ENCODE measurements at places on chromosomes 5 and 9.

GRCh38 chr9:99398241-99398640, 176.2 kb downstream of the SEC61B start:
- DNase-seq: peak; percentile 63

DNA sequence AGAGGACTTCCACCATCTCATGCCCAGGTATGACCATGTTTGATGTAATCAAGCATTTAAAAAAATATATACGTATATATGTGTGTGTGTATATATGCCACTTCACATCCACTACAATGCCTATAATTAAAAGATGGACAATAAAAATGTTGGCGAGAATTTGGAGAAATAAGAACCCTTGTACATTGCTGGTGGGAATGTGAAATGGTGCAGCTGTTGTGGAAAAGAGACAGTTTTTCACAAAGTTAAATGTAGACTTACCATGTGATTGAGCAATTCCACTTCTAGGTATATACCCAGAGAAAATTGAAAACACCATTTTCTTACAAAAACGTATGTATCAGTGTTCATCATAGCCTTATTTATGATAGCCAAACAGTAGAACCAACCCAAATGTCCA, 229.2 kb upstream of the WWC1 start:
- no peak for DNase-seq

GRCh38 chr5:11062397-11062796, 301.4 kb upstream of the DAP start:
- no peak for DNase-seq

- DNase-seq: peak; percentile 47
These were observed 977 bp upstream of the PRDM12 start for GRCh38 chr9:130663258-130663976.

DNA sequence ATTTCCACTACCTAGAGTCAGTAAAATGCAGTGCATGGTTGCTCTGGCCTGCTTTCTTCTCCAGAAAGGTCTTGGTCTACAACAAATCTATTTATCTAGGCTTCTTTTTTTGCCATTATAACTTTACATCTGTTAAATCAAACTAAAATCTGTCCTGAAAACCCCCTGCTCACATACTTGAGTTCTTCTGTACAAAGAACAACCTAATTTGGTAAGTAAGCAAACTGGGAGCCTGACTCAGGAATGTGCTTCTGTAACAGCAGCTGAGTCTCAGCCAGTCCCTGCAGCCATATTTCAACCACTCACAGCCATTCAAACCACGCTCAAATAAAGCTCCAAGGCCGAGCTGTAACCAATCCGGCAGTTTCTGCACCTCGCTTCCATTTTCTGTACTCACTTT, 95.8 kb downstream of the PLPP1 start:
- DNase-seq: peak; percentile 74

DNA sequence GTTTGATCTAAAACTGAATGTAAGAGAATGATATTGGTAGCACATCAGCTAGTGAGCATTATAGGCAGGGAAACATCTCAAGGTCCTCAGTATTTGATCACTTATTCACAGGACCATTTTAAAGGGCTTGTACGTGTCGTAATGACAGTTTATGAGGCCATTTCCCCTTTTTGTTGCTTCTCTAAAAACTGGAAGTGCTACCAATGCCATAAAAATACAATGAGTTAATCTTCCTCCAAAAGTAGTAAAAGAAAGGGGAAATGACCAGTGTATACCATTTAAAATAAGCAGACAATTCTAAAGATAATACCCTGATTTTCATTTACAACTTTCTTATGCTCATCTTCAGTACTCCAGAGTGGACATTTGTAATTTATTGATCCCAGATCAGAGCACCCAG, 285.8 kb upstream of the PCSK5 start:
- DNase-seq: no peak

DNA sequence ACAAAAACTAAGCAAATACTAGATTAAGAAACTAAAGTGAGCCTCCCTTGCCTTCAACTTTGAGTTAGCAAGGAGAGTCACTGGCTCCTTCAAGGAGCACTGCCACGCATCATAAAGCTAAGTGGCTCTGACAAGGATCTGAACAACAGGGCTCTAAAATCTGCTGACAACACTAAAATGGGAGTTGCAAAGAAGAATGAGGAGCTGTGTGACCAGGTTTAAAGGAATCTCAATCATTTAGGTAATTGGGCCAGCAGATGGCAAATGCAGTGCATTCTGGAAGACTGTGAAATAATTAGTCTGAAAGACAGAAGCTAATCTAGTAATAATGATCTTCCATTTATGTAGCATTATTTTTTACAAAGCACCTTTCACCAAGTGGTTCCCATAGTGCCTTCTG, 297.0 kb upstream of the TAS2R1 start:
- peak; percentile 38 for DNase-seq

- DNase-seq: no peak
These were observed 88.9 kb downstream of the SNCAIP start for GRCh38 chr5:122400938-122401337.

DNA sequence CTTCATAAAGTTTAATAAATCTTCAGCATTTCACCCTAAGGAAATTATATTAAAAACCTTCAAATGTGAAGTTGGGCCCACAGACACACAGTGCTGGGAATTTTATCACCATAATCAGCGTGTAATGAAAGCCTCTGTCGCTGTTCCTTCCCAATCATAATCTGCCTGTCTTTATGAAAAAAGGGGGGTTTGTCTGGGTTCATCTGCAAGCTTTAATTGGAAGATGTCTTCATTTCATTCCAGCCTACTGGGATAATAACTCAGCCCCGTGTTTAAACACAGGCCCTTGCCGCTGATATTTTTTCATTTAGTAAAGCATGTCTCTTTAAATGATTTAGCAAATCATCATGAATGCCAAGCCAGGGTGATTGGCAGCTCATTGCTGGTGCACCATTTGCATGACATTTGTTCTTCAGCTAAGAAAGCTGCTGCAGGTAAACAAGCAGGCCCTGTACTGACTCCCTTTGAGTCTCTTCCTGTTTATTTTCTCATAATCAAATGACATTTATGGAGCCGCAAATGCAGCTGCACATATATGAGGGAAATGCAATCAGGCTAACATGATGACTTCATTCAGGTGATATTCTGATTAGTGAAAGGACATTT, 362.9 kb upstream of the TLE4 start:
- DNase-seq: no peak

GRCh38 chr9:982394-983230, 6.2 kb downstream of the DMRT3 start:
- no peak for DNase-seq

DNA sequence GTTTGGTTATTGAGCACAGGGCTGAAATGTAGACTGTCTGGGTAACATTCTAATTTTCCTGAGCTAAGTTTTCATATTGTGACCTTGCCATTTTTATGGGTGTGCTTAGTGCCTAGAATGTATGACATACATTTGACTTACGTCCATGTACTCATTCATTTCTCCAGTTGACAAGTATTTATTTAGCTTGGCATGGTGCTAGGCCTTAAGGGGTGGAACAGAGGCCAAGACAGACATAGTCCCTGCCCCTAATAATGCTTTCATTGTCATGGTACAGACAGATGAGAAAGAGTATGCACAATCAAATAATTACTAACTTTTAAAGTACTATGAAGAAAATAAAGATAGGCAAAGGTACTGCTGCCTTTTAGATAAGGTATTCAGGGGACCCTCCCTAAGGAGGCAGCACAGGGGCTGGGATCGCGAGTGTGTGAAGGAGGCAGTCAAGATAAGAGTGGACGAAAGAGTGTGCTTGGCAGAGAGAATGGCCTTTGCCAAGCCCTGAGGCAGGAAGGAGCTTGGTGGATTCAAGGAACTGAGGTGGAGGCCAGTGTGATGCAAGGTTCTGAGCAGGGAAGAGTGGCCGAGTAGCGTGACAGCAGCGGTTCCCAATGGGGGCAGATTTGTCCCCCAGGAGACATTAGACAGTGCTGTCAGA, 128.0 kb downstream of the PIP5K1B start:
- DNase-seq: no peak

DNA sequence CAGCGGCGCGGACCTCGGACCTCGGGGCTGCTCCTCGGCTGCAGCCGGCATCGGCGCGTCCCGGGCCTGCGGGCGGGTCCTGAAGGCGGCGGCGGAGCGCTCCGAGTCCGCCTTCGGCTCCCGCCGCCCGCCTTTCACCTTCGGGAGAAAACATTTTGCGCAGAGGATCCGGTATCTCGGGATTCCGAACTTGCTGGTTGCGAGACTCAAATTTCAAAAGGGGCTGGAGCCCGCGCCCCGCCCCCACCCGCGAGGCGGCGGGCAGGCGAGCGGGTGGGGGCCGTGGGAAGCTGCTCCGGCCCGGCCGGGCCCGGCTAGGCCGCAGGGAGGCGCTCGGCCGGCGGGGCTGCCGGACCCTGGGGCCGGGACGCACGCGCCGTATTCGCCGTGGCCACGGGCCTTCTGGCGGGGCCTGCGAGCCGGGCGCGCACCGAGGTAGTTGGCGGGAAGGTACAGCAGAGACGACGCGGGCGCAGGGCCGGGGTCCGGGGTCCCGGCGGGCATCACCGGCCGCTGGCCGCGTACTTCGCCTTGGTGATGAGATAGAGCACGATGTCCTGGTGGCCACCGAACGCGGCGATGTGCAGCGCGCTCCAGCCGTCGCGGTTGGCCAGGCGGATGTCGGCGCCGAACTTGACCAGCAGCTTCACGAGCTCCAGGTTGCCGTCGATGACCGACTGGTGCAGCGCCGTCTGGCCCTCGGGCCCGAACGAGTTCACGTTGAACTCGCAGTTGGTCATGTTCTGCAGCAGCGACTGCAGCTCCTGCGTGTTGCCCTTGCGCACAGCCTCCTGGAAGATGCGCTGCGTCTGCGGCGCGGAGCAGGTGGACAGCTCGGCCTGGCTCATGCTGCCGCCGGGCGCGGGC, 757 bp downstream of the NRARP start:
- DNase-seq: peak; percentile 82

GRCh38 chr9:127132921-127133647, 10.6 kb upstream of the ANGPTL2 start:
- DNase-seq: no peak

DNA sequence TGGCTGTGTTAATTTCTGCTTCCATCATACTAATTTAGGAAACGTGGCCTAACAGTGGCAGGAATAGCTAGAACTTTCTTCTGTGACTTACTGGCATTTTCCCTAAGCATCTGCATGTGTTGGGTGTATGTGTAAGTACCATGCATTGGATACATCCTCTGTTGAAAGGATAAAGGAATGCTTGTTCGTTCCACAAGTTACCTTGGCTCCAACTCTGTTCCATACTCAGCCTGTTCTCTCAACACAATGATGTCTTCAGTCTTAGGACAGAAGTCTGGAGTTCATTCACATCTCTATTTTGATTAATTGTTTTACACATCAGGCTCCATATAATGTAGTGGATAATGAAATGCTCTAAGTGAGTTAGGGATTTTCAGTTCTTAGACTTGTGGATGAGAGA, 190.1 kb upstream of the DMRT1 start:
- DNase-seq: no peak

GRCh38 chr5:126513703-126514102, 81.3 kb downstream of the ALDH7A1 start:
- DNase-seq: no peak

Data from ELF-1 (cell line).